NCI-H2227 treated with DMSO at 0.1 percent for 48 hours (cell line): ENCODE measurements at places on chromosomes 12 and 14.

DNA sequence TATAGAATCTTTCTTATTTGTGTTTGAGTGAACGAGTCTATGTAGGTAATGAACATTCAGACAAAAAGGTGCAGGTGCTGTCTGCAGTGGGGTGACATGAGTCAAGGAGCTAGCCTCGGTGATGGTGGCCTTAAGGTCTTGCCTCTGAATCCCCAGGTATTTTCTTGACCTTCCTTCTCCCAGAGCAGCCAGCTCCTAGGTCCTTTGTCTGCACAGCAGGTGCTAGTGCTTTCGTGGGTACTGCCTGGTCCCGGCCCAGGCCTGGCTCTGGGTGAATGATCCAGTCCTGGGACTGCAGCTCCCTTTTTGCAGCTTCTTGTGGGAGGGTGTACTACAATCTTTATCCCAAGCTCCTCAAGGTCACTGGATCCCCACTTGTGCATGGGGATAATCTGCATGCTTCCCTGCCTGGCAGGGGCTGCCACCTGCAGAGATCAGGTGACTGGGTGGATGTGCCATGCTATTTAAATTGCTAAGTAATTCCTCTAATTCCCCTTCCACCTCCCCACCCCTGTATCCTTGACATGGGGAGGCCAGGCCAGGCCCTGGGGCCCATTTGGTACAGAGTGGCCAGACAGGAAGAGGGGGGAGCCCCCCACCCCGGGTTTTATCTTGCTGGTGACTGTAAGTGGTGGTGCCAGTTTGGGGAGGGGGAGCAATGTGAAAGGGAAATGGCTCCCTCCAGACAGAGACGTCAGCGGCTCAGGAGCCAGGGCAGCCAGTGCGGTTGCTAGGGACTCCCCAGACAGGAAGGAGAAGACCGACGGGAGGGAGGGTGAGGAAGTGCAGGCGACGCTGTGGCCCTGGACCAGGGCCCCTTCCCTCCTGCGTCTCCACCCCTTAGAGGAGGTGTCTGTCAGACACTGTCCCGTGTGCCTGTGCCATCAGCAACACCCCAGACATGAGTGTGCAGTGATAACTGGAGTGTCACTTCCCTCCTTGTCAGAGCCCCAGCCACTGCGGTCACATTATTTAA is 6.7 kb downstream of the VASH1 start:
- DNase-seq, result no peak

- DNase-seq, result no peak
Measured at GRCh38 chr12:13229504-13229903, 33.0 kb downstream of the EMP1 start.

DNA sequence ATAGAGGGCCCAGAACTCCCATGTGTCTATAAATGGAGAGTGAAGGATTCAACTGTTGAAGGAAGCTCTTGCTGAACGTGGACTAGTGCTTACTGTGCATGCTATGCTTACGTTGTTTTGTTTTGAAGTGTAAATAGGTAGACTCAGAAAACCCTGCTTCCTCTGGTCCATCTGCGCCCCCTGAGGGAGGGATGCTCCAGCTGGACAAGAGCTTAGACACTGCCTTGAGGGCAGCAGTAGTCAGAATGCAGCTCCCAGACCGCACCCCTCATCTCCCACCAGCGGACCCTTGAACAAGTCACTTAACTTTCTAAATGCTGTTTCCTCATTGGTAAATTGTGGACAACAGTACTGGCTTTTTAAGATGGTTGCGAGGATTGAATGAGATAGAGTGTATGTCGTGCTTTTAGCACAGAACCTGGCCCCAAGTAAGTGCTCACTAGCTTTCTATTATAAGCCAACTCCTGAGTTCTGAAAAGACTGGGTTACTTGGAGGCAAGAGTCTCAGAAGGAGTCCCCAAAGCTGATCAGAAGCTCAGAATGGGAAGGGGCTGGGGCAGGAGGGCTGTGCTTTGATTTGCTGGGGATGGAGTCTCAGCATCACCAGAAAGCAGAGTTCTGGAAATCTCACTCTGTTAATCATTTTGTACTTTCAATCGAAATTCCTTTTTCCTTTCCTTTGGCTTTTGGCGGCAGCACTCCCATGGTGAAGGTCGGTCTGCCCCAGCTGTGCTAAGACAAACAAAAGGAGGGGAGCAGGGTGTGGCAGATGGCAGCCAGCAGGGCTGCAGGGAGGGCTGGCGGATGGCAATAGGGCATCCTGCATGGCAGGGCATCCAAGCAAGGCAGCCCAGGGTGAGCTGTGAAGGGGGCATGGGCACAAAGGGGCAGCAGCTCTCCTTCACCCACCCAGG is 15.6 kb downstream of the AGAP2 start:
- DNase-seq, result no peak

DNA sequence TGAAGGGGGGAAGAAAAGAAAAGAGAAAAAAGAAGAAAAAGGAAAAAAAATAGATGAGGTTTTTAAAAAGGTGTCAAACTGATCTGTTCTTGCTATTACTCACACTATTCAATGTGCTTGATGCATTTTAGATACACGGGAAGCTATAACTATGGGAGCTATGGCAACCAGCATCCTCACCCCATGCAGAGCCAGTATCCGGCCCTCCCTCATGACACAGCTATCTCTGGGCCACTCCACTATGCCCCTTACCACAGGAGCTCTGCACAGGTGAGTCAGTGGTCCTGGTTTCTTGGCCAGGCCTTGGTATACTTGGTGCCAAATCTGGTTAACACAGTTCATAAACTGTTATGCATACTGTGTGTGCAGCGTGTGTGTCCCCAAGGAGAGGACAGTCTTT is 24.0 kb upstream of the RIC8B start:
- DNase-seq, result no peak

- DNase-seq, result no peak
Measured at GRCh38 chr12:80892597-80893445, 44.9 kb downstream of the LIN7A start.

GRCh38 chr14:25150934-25151790 is 101.2 kb upstream of the STXBP6 start:
- DNase-seq, result peak; percentile 42

GRCh38 chr12:9344541-9344940 is 136.3 kb upstream of the PZP start:
- no peak for DNase-seq

DNA sequence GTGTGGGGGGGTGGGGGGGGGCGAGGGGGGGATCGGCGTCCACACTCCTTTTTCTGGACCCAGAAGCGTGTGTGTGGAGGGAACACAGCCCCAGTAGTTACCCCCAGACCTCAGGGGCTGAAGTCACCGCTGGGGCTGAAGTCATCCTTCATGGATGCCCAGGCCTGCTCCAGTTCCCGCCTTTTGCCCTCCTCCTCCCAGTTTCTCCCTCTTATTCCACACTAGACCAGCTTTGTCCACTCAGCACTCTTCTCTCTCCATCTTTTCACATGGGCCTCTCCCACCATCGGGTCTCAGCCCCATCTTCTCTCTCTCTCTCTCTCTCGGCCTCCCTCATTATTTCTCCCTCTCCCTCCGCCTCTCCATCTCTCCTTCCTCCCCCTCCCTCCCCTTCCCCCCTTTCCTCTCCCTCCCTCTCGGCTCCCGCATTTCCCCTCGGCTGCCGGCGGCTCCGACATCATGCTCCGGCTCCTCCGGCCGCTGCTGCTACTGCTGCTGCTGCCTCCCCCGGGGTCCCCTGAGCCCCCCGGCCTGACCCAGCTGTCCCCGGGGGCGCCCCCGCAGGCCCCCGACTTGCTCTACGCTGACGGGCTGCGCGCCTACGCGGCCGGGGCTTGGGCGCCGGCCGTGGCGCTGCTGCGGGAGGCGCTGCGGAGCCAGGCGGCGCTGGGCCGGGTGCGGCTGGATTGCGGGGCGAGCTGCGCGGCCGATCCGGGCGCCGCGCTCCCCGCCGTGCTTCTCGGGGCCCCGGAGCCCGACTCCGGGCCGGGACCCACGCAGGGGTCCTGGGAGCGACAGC is at the start of gene P3H3:
TSS of gene P3H3 (plus strand) at position 426 of the 799 bp plus-strand sequence. CDS start at position 460, 34 bp downstream.
- peak; percentile 45 for DNase-seq

- no peak for DNase-seq
Measured at GRCh38 chr12:89933911-89934310, 225.3 kb upstream of the ATP2B1 start.

GRCh38 chr12:113472191-113473121 is 785 bp upstream of the LHX5 start:
- DNase-seq, result no peak

GRCh38 chr14:100476012-100476822 is 111.0 kb downstream of the BEGAIN start:
- DNase-seq, result peak; percentile 77

DNA sequence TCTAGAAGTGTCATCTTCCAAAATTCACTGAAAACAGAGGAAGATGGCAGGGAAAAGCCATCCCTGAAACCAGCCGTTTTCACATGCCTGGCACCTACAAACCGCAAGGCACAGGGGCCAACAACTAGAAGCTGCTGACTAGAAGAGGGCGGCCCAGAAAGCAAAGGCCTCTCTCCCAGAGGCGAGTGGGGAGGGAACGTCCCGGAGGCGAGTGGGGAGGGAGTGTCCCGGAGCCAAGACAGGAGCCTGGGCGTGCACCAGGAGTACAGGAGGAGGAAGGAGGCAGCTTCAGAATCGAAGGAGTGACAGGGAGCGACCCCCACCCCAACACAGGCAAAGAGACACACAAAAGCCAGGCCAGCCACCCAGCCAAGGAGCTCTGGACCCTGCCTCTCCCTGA is 21.0 kb downstream of the ANKLE2 start:
- DNase-seq, result no peak

GRCh38 chr12:116123451-116124258 is 153.8 kb downstream of the MED13L start:
- DNase-seq, result peak; percentile 93

DNA sequence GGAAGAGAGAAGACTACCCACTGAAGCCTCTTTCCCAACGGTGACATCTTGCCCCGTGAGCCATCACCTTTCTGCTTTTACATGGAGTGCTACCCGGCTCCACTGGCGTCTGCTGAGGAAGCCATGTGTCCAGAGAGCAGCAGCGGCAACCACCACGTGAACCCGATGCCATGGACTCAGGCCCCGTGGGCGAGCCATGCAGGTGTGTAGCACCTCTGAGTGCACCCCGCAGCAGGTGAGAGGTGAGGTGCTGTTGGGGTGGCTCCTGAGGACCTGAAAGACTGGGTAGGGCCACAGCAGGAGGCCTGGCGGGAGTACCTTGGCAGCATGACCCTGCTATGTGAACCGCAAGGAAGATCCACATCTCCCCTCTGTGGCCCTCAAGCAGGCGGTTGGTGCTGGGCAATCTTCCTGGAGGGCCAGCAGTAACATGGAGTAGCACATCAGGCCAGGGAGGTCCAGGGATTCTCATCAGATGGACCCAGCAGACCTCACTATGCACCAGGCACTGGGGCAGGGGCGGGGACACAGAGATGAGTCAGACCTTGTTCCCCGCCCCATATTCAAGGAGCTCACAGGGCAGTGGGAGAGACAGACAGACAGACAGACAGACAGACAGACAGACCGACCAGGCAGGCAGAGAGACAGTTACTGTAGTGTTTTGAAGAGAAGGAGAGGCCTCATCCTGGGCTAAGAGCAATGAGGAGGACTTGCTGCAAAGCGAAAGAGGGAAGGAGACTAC is 129.6 kb downstream of the PAPOLA start:
- no peak for DNase-seq

DNA sequence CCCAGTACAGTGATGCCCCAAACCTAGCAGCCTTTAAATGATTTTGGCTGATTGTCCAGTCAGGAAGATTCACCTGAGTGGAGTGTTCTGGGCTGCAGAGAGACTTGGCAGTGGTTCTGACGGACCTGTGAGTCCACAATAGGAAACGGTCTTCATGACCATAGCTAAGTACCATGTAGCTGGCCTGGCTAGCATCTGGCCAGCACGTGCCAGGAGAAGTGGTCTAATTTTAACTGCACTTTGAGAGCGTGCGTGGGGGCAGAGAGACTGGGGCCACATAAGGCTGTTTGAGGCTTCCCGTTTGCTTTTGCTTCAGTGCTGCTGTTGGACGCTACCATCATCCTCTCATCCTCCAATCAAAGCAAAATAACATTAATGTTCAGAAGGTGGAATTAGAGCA is 54.7 kb downstream of the PPM1A start:
- DNase-seq, result no peak

- no peak for DNase-seq
Measured at GRCh38 chr14:94101748-94102147, 8.8 kb upstream of the IFI27 start.

GRCh38 chr14:59538936-59539335 is 37.7 kb downstream of the CCDC175 start:
- no peak for DNase-seq

DNA sequence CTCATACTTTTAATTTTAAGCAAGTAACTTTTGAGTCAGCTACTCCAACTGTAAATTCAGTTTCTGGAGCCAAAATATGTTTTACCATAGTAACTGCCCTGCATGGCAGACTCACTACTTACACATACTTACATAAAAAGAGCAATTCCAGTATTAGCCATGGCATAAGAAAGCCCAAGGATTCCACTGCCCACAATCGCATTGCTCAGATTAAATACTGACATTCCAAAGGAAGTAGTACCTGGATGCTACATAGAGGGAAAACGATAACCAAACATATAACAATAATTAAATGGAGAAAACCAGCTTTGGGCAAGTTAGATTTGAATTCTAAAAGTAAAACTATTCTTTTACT is 2.2 kb downstream of the SLC38A2 start:
- DNase-seq, result no peak

DNA sequence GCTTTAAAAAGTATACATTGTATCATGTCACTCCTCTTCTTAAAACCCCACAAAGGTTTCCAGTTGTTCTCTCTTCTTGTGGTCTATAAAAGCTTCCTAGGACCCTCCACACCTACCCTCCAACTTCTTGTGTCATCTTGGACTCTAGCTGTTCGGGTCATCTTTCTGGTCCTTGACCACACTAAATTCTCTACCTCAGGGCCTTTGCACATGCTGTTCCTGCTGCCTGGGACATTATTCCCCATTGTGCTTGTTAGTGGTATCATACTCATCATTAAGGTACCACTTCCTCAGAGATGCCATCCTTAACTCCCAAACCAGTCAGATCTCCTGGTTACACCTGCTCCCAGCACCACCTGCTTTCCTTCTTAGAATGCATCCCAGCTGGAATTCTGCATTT is 294.0 kb downstream of the KSR2 start:
- no peak for DNase-seq

DNA sequence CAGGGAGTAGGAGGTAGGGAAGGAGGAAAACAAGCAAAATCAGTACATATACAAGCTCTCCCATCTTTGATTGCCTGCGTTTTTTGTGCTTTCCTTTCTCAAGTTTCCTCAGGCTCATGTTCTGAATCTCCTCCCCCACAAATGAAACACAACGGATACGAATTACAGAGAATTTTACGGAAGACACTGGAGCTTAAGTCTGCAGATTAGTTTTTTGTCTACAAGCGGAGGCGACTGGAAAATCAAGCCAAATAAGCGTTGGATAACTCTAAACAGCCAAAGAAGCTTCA is 612 bp downstream of the WBP11 start:
- DNase-seq, result no peak

- DNase-seq, result no peak
Measured at GRCh38 chr12:88298761-88299242, 156.7 kb downstream of the TMTC3 start.

- DNase-seq, result no peak
Measured at GRCh38 chr12:52710730-52711129, 7.4 kb upstream of the KRT77 start.

- no peak for DNase-seq
Measured at GRCh38 chr12:80038062-80038560, 61.2 kb upstream of the OTOGL start.
